Right lobe of liver (tissue), 6 donors: ENCODE measurements at places on chromosomes 7 and 10. TPM values are rescaled to one million over a fixed set of nuclear protein-coding genes. Genes with fewer than 3 reads are reported as not detected.

- H3K4me1 ChIP-seq: peaks cover 3% of the 10 kb centered on the region
- no peak overlapping the region for H3K27ac ChIP-seq
- H3K4me3 ChIP-seq: no peak overlapping the region
- no peaks in the 10 kb centered on the region for H3K36me3 ChIP-seq
- H3K27me3 ChIP-seq: no peaks in the 10 kb centered on the region
- DNase-seq: no peak
These were observed 32.0 kb upstream of the PLEKHA1 start for GRCh38 chr10:122342293-122343134.

DNA sequence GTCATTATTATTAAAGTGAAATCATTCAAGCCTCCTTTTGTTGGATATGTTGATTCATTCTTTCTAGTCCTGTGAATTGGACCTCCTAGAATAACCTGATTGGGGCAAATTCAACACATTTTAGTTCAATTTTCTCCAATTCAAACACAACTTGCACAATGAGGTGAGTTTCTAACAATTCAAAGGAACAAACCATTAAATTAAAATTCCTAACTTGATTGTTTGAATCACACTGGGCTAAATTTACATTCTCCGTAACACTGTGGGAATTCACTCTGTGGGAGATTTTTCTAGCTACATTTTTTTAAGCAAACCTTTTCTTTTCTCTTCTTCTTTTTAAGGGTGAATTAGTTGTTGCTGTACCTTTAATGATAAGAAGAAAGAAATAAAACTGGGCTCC, 68.3 kb upstream of the CABCOCO1 start:
- H3K36me3 ChIP-seq: no peaks in the 10 kb centered on the region
- no peak overlapping the region for H3K27ac ChIP-seq
- DNase-seq: no peak
- H3K4me1 ChIP-seq: no peaks in the 10 kb centered on the region
- no peak overlapping the region for H3K4me3 ChIP-seq

DNA sequence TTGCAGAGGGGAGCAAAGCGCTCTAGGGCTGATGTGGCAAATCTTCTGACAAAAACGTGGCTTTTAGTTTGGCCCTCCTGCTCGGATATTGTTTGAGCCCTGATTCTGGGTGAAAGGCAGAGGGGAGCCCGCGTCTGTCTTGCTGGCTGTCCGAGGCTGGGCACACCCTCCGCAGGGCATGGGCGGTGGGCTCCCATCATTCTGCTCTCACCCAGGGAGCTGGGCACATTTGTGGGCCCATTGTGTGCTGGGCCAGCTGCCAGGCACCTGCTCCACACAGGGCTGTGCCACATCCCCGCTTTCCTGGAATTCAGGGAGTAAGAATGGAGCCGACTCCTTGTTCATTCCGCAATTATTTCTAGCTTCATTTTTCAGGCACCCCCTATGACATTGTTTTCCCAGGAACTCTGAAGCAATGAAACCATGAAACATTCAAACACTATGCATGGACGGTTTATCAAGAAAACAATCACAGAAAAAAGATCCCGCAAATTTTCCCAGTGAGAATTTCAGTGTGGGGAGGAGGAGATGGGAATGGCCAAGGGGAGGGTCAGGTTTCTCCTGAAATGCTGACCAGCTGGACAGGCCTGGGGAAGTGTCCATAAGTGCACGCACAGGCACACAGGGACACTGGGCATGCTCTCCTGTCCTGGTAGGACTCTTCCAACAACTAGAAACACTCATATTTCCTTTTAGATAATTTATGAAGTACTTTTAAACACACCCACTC, 341.1 kb downstream of the CXCL12 start:
- no peaks in the 10 kb centered on the region for H3K27me3 ChIP-seq
- DNase-seq: no peak
- H3K4me1 ChIP-seq: no peaks in the 10 kb centered on the region
- H3K36me3 ChIP-seq: no peaks in the 10 kb centered on the region
- no peak overlapping the region for H3K27ac ChIP-seq

DNA sequence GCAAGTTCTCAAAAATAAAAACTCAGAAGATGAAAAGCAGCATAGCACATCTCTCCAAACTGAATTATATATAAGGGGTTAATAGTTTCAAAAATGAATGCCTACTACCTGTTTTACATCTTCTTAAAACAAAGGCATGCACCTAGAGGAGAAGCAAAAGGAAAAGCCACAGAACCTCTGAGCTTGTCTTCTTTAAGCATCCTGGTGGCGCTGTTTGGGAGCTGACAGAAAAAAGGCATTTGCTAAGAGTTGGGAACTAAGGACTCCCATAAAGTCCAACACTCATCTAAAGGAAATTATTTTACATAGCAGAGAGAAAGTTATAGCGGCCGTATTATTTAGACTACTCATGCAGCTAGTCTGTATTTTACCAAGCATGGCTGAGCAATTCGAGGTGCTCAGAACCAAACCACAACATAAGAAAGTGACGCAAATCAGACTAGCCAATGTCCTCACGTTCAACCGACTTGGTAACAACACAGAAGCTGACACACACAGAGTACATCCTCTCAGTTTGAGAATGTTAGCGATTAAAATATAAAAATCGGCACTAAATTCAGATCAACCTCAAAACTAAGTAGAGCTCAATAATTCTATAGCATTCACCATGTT, 38.8 kb downstream of the PTN start:
- DNase-seq: no peak
- H3K4me1 ChIP-seq: no peaks in the 10 kb centered on the region
- no peaks in the 10 kb centered on the region for H3K27me3 ChIP-seq
- H3K27ac ChIP-seq: no peak overlapping the region

- no peak for DNase-seq
- H3K4me1 ChIP-seq: no peaks in the 10 kb centered on the region
- H3K36me3 ChIP-seq: no peaks in the 10 kb centered on the region
- no peaks in the 10 kb centered on the region for H3K27me3 ChIP-seq
- no peak overlapping the region for H3K4me3 ChIP-seq
These were observed 167.1 kb upstream of the ADO start for GRCh38 chr10:62637249-62638061.

DNA sequence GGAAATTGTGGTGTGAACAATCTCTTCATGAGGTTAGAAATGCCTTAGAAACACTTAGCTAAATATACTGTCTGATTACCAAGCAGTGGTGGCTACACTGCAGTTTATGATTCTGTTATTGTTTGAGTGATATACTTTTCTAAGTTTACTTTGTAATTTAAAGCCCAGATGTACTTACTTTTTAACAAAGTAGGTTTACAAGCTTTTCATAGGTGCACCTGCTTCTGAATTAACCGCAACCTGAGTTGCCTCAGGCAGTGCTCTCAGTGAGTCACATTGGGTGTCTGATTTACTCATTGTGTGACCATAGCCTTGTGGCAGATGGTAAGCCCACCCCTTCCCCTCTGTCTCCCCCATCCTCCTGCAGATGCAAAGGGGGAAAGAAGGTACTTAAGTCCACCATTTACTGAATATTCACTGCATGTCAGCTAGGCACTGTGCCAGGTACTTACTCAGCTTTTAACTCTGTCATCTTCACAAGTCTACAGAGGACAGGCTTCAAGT, 9.0 kb downstream of the MTURN start:
- DNase-seq: no peak
- H3K27ac ChIP-seq: no peak overlapping the region
- no peaks in the 10 kb centered on the region for H3K27me3 ChIP-seq
- H3K36me3 ChIP-seq: no peaks in the 10 kb centered on the region
- no peaks in the 10 kb centered on the region for H3K4me1 ChIP-seq

GRCh38 chr7:39360038-39360437, 206.2 kb upstream of the YAE1 start:
- H3K27me3 ChIP-seq: no peaks in the 10 kb centered on the region
- no peaks in the 10 kb centered on the region for H3K36me3 ChIP-seq
- no peaks in the 10 kb centered on the region for H3K4me1 ChIP-seq
- H3K4me3 ChIP-seq: no peak overlapping the region
- no peak overlapping the region for H3K27ac ChIP-seq
- DNase-seq: no peak

DNA sequence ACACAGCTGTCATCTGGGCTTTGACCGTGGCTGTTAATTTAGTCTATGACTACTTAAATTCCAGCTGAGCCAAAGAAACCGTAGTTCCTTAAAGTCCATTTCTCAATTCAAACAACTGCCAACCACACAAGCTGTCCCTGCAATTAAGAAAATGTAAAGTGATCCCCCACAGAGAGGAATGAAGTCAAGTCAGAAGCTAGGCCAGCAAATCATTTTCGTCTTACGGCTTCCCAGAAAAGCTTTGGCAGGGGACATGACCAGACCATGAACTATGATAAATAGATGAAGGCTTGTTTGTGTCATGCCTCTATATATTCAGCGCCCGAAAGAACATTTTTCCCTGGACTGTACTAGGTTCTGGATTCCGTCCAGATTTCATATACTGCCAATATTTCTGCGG, 54.6 kb downstream of the HACD1 start:
- H3K27ac ChIP-seq: no peak overlapping the region
- no peaks in the 10 kb centered on the region for H3K36me3 ChIP-seq
- no peak for DNase-seq
- no peaks in the 10 kb centered on the region for H3K27me3 ChIP-seq
- no peak overlapping the region for H3K4me3 ChIP-seq

DNA sequence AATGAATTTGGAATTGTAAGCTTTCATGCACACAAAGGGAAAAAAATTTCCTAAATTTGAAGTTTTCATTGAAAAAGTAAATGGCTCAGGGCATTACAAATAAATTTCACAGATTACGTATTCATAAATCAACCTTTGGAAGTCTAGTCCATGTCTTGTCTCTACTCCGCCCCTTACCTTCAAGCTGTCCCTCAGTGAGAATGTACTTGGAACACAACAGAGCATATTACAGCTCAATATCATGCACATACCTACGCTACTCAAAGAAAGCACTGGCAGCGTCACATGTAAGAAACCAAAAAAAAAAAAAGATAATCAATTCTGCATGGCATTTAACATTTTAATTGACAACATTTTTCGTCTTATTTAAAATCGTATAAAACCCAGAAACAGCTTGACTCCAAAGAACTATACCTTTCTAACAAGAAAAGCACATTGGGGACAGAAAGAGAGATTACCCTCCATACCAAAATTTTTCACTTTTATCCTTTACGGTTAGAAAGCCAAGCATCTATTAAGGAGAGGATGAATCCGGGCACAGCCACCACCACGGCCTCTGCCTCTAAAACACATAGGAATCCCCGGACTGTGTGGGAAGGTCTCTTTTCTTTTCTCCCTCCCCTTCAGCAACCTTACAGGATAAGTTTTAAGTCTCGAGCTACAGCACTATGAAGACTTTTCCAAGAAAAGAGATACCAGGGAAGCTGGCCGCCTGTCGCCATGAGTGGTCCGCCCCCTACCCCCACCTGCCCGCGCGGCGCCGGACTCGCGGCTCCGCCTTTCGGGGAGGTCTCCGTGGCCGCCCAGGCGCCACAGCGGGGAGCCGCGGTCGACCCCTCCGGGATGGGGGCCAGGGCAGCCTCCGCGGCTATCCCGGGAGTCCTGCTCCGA, 1.1 kb downstream of the JMJD1C start:
- H3K36me3 ChIP-seq: no peaks in the 10 kb centered on the region
- no peak for DNase-seq
- H3K27me3 ChIP-seq: no peaks in the 10 kb centered on the region
- no peaks in the 10 kb centered on the region for H3K4me1 ChIP-seq
- H3K4me3 ChIP-seq: peak overlapping the region; percentile 84

- H3K27me3 ChIP-seq: no peaks in the 10 kb centered on the region
- no peak overlapping the region for H3K27ac ChIP-seq
- H3K4me3 ChIP-seq: no peak overlapping the region
These were observed 102.5 kb downstream of the TRIL start for GRCh38 chr7:28855538-28856217.

GRCh38 chr10:70820976-70821750, 5.4 kb downstream of the SGPL1 start:
- peaks cover 18% of the 10 kb centered on the region for H3K4me1 ChIP-seq
- H3K27ac ChIP-seq: no peak overlapping the region
- no peak overlapping the region for H3K4me3 ChIP-seq

- H3K36me3 ChIP-seq: no peaks in the 10 kb centered on the region
- no peak overlapping the region for H3K4me3 ChIP-seq
- no peaks in the 10 kb centered on the region for H3K27me3 ChIP-seq
These were observed 11.5 kb downstream of the AKR1B1 start for GRCh38 chr7:134447383-134447782.

GRCh38 chr7:37320848-37321468, 127.7 kb downstream of the ELMO1 start:
- H3K36me3 ChIP-seq: no peaks in the 10 kb centered on the region
- no peak overlapping the region for H3K4me3 ChIP-seq
- DNase-seq: no peak
- H3K27me3 ChIP-seq: no peaks in the 10 kb centered on the region
- no peaks in the 10 kb centered on the region for H3K4me1 ChIP-seq

DNA sequence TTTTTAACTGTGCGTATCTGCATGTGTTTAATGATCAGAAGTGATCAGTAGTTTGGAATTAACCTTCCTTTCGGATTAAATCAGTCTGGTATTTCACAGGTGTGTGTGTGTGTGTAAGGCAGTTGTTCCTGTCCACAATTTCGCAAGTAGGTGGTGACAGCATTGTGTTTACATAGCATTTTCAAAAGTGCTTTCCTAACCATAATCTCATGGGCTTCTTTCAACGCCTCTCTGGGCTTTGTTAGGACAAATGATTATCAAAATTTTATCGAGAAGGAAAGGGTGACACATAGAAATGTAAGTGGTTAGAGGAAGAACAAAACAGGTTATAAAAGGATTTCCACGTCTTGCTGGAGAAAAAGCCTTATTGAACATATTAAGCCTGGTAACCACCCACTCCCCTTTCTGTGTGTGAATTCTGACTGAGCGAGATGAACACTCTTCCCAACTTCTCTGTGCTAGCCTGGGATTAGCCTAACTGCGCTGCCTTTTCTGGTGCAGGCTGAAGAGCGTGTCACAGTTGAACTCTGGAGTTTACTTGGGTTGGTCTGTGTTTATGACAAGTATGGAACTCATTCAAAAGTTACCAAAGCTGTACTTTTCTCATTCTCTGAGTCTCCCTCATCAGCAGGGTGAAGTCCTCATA, 292.3 kb upstream of the PITRM1 start:
- no peak overlapping the region for H3K4me3 ChIP-seq
- H3K27me3 ChIP-seq: no peaks in the 10 kb centered on the region
- H3K4me1 ChIP-seq: peaks cover 10% of the 10 kb centered on the region
- peak; percentile 53 for DNase-seq
- H3K27ac ChIP-seq: peak overlapping the region; percentile 76
- no peaks in the 10 kb centered on the region for H3K36me3 ChIP-seq

DNA sequence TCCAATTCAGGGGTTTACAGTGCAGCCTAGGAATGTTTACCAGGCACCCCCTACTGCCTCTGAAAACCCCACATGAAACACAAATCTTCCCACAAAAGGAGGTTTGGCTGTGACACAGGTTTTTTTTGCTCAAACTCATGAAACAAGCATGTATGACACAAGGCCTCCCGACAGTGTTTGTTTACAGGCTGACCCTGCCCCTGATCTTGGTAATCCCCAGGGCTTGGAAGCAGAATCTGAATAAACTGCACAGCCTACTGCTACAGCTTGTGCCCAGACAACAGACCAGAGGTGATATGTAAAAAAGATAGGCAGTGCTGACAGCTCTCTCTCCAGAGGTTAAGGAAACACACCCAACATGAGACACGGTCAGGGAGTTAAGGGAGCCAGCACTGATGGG, 184.2 kb downstream of the KMT2E start:
- H3K36me3 ChIP-seq: no peaks in the 10 kb centered on the region
- no peak overlapping the region for H3K4me3 ChIP-seq
- H3K4me1 ChIP-seq: no peaks in the 10 kb centered on the region
- H3K27ac ChIP-seq: no peak overlapping the region
- no peaks in the 10 kb centered on the region for H3K27me3 ChIP-seq
- no peak for DNase-seq

- no peak for DNase-seq
- H3K27ac ChIP-seq: no peak within 1 kb of the TSS
These were observed at the start of gene PAX2 for GRCh38 chr10:100744987-100745881. Gene PAX2, plus strand, starts transcription at chr10:100745582. Its CDS starts 679 bp downstream, at chr10:100746261.

Gene AUTS2
- total RNA-seq: 20.0 TPM

Gene HACD1
- 1.2 TPM for total RNA-seq

Gene HYAL4
- not detected for total RNA-seq

Gene OPN4
- total RNA-seq: not detected

Gene DDX56
- total RNA-seq: 39.8 TPM

Gene TSPAN15
- total RNA-seq: 3.5 TPM
